Stimulated activated CD4-positive, alpha-beta T cell treated with anti-CD3 and anti-CD28 coated beads, Interleukin-4, amount 100 ng/mL, for 1 hour (primary cell): ENCODE measurements at places on chromosomes 6 and 20.

DNA sequence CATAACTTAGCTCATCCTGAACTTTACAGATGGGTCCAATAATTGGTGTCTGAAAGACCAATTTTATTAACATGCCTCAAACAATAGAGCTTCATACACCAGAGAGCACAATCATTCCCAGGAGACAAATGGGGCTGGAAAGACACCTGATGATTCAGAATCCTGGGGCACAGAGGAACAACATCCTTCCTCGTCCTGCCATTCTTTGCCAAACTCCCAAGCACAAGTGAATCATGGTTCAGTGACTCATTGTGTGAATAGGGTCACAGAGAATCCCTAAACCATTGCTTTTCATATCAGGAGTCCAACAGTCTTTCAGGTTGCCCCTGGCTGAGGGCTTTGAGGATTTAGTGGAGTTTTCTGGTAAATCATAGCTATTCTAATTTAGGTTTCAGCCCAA lies 266.4 kb upstream of the BMP2 start:
- DNase-seq: no peak

DNA sequence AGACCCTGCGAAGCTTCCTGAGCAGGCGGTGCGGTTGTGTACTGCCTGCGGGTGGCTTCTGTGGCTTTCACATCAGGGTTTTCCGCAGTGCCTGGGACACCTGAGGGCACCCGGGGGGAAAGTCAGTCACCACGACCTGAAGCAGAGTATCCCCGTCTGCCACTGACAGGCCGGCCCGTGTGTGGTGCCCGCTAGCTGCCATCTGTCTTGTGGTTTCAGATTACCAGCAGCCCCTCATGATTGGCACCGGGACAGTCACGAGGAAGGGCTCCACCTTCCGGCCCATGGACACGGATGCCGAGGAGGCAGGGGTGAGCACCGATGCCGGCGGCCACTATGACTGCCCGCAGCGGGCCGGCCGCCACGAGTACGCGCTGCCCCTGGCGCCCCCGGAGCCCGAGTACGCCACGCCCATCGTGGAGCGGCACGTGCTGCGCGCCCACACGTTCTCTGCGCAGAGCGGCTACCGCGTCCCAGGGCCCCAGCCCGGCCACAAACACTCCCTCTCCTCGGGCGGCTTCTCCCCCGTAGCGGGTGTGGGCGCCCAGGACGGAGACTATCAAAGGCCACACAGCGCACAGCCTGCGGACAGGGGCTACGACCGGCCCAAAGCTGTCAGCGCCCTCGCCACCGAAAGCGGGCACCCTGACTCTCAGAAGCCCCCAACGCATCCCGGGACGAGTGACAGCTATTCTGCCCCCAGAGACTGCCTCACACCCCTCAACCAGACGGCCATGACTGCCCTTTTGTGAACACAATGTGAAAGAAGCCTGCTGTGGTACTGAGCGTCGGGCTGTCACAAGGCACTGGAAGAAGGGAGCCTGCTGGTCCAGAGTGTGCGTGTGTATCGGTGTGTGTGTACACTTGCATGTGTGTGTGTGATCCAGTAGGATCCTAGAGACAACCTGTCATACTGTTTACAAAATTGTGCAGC lies 54.4 kb downstream of the GOPC start:
- DNase-seq: peak; percentile 41

DNA sequence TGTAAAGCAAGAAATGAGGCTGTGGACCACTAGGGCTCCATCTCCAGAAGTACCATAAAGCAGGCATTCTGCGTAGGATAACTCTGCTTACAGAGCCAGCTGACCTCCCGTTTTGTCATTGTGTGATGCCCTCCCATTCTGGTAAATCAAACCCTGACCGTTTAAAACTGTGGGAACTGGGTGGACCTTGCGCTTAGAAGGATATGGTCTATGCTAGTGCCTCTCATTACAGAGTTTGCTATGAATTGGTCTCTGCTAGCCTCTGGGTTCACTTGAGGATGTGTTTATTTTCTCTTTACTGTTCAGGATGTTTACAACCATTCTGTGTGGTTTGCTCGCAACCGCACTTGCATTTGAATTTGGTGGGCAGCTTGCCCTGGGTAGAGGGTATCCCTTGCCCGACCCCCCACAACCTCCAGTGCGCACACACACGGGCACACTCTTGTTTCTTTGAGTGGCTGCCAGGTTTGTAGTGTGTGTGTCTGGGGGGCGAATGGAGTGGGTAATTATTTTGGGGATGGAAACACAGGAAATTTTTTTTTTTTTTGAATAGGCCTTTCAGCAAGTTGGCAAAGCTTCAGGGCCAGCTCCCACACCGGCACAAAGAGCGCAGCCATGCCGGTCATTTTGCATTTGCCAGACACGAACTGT lies 198.3 kb downstream of the JARID2 start:
- DNase-seq: no peak

DNA sequence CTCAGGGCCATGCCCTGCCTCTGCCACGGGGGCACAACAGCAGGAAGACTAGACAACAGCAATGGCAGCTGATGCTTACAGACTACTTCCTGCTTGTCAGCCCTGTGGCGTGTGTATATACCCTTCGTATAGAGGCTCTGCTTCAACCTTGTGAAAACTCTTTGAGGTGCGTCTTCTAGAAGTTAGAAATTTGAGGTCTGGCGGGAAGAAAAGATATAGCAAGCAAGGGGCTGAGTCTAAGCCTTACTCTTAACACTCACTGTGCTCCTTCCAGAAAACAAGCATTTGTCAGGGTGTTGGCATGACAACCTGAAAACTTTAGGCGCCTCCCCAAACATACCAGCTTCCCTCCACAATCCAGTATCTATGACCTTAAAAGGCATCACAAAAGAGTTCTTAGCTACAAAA lies 33.3 kb downstream of the JPH2 start:
- no peak for DNase-seq

DNA sequence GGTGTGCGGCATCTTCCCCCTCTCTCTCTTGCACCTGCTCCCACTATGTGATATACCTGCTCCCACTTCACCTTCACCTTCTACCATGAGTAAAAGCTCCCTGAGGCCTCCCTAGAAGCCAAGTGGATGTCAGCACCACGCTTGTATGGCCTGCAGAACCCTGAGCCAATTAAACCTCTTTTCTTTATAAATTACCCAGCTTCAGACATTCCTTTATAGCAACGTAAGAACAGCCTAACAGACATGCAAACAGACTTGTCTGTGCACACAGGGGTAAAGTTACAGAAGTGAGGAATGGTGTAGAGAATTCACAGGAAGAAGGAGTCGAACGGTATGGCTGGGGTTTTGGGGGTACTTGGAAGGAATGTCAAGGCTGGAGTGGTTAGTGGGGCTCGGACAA lies 14.8 kb upstream of the TGM2 start:
- no peak for DNase-seq

DNA sequence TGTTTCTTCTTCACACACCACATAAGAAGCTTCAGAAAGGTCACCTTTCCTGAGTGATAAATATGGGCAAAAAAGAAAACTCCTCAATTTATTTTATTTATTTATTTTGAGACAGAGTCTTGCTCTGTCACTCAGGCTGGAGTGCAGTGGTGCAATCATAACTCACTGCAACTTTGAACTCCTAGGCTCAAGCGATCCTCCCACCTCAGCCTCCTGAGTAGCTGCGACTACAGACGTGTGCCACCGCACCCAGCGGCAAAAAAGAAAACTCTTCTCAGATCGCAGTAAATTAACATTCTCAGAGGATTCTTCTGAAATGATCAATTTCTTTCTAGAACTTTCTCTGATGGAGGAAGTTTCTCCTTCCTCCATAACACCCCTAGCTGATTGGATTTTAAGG lies 111.2 kb downstream of the TRERF1 start:
- peak; percentile 15 for DNase-seq

DNA sequence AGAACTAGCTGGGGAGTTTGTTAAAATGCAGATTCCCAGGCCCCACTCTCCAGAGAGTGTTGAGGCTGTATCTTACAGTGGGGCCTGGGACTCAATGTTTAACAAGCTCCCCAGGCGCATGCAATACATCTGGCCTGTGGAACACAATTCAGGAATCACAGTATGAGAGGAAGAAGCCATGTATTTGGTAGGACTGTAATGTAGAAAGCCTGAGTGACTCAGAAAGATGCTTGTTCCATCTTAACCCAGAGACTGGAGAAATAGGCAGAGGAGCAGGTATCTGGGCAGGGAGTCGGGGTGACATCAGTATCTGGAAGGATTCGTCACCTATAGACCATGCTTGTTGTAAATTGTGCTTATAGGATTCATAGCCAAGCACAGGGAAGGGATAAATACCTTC lies 90.5 kb downstream of the UNC5CL start:
- DNase-seq: no peak

DNA sequence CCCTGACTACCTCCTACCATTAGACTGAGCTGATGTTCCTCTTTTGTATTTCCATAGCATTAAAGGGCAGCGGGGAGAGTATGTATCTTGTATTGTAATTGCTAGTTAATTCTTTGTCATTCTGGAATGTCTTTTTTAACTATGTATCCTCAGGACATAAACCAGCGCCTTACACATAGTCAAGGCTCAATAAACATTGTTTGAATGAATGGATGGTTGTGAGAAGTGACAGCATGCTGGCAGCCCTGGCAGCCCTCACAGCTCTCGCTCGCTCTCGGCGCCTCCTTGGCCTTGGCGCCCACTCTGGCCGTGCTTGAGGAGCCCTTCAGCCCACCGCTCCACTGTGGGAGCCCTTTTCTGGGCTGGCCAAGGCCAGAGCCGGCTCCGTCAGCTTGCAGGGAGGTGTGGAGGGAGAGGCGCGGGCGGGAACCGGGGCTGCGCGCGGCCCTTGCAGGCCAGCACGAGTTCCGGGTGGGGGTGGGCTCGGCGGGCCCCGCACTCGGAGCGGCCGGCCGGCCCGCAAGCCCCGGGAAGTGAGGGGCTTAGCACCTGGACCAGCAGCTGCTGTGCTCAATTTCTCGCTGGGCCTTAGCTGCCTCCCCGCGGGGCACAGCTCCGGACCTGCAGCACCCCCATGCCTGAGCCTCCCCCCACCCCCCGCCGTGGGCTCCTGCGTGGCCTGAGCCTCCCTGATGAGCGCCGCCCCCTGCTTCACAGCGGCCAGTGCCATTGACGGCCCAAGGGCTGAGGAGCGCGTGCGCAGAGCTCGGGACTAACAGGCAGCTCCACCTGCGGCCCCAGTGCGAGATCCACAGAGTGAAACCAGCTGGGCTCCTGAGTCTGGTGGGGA lies 93.1 kb downstream of the RNF182 start:
- no peak for DNase-seq

DNA sequence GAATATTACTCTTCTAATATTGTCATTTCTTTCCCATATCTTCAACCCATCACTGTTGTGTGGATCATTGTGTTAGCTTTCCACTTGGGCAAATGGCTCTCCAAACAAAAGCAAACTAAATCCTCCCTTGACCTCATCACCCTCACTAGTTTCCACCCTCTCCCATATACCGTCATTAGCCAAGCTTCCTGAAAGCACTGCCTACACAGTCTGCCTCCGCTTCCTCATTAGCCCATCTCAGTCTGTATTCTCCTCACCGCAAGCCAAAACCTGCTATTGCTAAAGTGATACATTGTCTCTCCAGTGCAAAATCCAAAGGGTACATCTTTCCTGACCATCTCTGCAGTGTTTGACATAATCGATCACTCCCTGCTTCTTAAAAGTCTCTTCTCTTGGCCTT lies 212.6 kb downstream of the CLIC5 start:
- DNase-seq: no peak

DNA sequence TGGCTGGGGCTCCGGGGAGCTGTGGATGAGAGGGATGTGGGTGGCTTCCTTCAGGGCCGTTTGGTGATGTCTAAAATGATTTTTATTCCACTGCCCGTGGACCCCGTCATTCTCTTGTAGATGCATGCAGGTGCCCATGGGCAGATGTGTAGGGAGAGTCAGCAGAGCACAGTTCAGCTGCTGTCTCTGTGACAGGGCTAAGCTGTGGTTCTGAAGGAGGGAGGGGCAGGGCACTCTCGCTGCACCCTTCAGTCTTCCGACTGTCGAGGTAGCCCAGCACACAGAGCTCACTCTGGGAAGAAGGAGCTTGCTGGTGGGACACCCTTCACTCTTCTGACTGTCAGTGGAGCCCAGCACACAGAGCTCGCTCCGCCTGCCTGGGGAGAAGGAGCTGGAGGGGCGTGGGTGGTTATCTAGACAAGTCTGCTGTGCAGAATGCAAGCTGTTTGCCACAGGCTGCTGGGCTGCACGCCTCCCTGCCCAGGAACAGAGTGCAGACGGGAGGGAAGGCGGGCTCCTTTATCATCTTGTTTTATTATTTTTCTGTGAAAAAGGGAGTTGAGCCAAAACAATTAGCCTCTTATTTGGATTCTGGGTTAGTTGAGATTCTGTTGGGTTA lies 28.4 kb upstream of the ADRM1 start:
- DNase-seq: no peak

- no peak for DNase-seq
These were observed 99.8 kb downstream of the TAF4 start for GRCh38 chr20:61965606-61966491.

GRCh38 chr20:56967916-56968315 lies 298.5 kb downstream of the BMP7 start:
- DNase-seq: no peak

- no peak for DNase-seq
These were observed 51.0 kb upstream of the CLDN20 start for GRCh38 chr6:155212616-155213380.

GRCh38 chr20:58547623-58548475 lies 32.6 kb upstream of the APCDD1L start:
- no peak for DNase-seq

DNA sequence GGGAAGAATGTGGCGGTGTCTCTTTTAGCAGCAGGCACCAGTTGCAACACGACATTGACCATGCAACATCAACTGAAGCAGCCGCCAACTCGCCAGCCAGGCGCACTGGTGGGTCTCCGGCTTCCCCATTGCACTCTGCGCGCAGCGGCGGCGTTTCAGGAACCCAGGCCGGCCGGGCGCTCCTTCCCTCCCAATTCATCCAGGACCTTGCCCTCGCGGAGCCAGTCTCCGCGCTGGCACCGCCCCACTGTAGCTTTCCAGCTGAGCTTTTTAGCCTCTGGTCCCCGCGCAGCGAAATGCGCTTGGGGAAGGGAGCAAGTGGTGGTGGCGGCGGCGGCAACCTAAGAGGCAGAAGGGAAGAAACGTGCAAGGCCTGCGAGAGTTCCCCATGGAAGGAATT lies 297.9 kb upstream of the RIMS1 start:
- DNase-seq: no peak

- DNase-seq: no peak
These were observed 27.9 kb downstream of the FIG4 start for GRCh38 chr6:109718991-109719390.

- no peak for DNase-seq
These were observed 18.3 kb downstream of the RNF8 start for GRCh38 chr6:37372116-37372515.

DNA sequence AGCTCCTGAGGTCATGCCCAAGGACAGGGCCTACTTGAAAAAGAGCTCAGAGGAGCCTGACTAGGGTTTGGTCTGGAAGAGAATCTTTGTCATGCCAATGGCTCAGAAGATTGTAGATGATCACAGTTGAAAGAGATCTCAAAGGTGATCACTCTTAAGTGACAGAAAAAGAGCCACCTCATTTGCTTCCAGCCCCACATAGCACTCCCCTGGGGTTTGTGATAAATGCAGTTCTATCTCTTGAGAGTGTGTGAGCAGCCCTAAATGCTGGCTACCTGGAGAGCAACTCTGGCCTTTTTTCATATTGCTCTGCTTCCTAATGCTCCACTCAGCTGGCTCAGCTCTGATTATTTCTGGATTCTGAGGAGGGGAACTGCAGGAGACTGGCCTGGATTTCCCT lies 39.3 kb downstream of the KLHL32 start:
- no peak for DNase-seq

GRCh38 chr6:89862698-89863097 lies 31.6 kb upstream of the GJA10 start:
- no peak for DNase-seq

- DNase-seq: no peak
These were observed 28.6 kb downstream of the GPX5 start for GRCh38 chr6:28553986-28554881.
